Progenitor cell of endocrine pancreas (in vitro differentiated cells): ENCODE measurements at places on chromosomes 5 and 9. TPM values are rescaled to one million over a fixed set of nuclear protein-coding genes. Genes with fewer than 3 reads are reported as not detected.

DNA sequence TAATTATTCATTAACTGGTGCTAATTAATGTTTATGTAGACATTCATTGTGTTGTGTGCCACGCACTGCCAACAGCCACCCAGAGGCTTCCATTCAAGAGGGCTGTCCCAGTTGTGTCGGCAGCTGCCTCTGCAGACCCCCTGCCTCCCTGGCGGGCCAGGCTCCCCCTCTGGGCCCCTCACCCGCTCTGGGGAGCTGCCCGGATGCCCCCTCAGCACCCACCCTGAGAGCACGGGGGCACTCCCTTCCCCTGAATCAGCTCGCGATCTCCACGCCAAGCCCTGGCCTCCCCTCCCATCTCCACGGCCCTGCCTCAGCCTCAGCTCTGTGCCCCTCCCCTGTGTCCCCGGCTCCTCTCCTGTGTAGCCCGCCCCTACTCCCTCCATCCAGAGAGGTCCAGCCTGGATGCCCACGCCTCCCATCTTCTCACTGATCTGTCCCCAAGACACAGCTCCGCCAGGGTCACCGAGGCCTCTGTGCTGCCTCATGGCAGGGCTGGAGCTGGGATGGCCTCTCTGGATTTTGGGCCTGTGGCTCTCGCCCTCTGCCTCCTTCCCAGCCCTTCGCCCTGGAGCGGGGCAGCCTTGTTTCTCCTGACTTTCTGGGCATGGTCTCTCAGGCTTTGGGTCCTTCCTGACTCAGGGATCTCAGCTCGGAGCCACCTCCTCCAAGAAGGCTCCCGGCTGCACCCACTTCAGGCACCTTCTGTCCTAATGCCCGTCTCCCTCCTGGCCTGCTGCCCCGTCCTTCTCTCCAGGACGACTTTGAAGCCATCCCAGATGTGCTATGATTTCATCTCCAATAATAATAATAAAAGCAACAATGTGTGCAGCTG lies 16.0 kb upstream of the SLC9A3 start:
- peaks cover 18% of the 10 kb centered on the region for H3K4me1 ChIP-seq
- peaks cover 39% of the 10 kb centered on the region for H3K27me3 ChIP-seq
- H3K36me3 ChIP-seq = no peaks in the 10 kb centered on the region
- H3K4me3 ChIP-seq = peak overlapping the region; percentile 21

DNA sequence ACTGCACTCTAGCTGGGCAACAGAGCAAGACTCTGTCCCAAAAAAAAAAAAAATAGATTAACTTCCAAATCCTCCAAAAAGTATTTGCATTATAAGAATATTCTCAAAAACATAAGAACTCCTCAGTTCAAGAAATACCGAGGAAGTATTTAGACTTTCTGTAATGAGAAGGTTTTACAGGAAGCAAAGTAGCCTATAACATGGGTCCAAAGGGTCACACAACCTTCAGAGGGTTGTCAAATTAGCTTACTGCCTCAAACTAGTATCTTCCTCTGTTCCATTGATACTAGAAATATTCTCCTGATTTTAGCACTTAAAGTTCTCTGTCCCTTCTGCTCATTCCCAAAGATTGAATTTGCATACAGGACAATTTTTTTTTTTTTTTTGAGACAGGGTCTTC lies 121.9 kb downstream of the INVS start:
- H3K27me3 ChIP-seq = no peaks in the 10 kb centered on the region
- H3K36me3 ChIP-seq = peaks cover 3% of the 10 kb centered on the region
- H3K27ac ChIP-seq = peak overlapping the region; percentile 73
- no peak for DNase-seq
- H3K4me1 ChIP-seq = peaks cover 2% of the 10 kb centered on the region

Gene WDR38
- not detected in 2 replicates for total RNA-seq

GRCh38 chr5:143033535-143034250 lies 263.5 kb downstream of the ARHGAP26 start:
- peaks cover 16% of the 10 kb centered on the region for H3K4me1 ChIP-seq
- no peaks in the 10 kb centered on the region for H3K27me3 ChIP-seq
- H3K36me3 ChIP-seq = peaks cover 1% of the 10 kb centered on the region
- H3K4me3 ChIP-seq = no peak overlapping the region
- DNase-seq = no peak

- no peaks in the 10 kb centered on the region for H3K36me3 ChIP-seq
- H3K4me1 ChIP-seq = peaks cover 4% of the 10 kb centered on the region
- H3K27ac ChIP-seq = no peak overlapping the region
- DNase-seq = no peak
Measured at GRCh38 chr5:72540759-72541438, 33.7 kb upstream of the ZNF366 start.

Gene NUTM2G
- not detected in 2 replicates for total RNA-seq

- DNase-seq = no peak
- no peaks in the 10 kb centered on the region for H3K4me1 ChIP-seq
- no peaks in the 10 kb centered on the region for H3K36me3 ChIP-seq
- H3K27ac ChIP-seq = no peak overlapping the region
Measured at GRCh38 chr5:176754376-176754973, 55.9 kb upstream of the UNC5A start.

- no peak for DNase-seq
- peaks cover 20% of the 10 kb centered on the region for H3K4me1 ChIP-seq
- H3K4me3 ChIP-seq = peak overlapping the region; percentile 25
- peaks cover 2% of the 10 kb centered on the region for H3K36me3 ChIP-seq
- no peak overlapping the region for H3K27ac ChIP-seq
- H3K27me3 ChIP-seq = peaks cover 2% of the 10 kb centered on the region
Measured at GRCh38 chr5:177349362-177349647, 2.2 kb downstream of the LMAN2 start.

GRCh38 chr5:30392897-30393296 lies 800.6 kb upstream of the CDH6 start:
- H3K27ac ChIP-seq = no peak overlapping the region
- no peaks in the 10 kb centered on the region for H3K36me3 ChIP-seq
- H3K4me1 ChIP-seq = no peaks in the 10 kb centered on the region
- no peak overlapping the region for H3K4me3 ChIP-seq
- DNase-seq = no peak

GRCh38 chr9:124518116-124518515 lies 10.9 kb upstream of the NR5A1 start:
- H3K4me3 ChIP-seq = no peak overlapping the region
- no peak overlapping the region for H3K27ac ChIP-seq
- peaks cover 28% of the 10 kb centered on the region for H3K36me3 ChIP-seq
- peaks cover 1% of the 10 kb centered on the region for H3K27me3 ChIP-seq

- H3K4me1 ChIP-seq = no peaks in the 10 kb centered on the region
- H3K36me3 ChIP-seq = no peaks in the 10 kb centered on the region
- H3K4me3 ChIP-seq = no peak overlapping the region
- no peak overlapping the region for H3K27ac ChIP-seq
- no peak for DNase-seq
Measured at GRCh38 chr9:86241216-86241615, 18.2 kb downstream of the C9orf153 start.
